ENCODE measurements at places on chromosomes 11 and 22.
A peak's percentile ranks its signal among the peaks of the same experiment; 100 is the strongest.

- DNase-seq: no peak
Observed at GRCh38 chr11:776263-776560, 1.1 kb downstream of the GATD1 start.

GRCh38 chr11:79013509-79013908, 427.3 kb downstream of the TENM4 start:
- no peak for DNase-seq

- DNase-seq: no peak
Observed at GRCh38 chr11:1041936-1042608, 5.6 kb upstream of the MUC6 start.

GRCh38 chr22:17119481-17120202, 1.5 kb downstream of the TMEM121B start:
- DNase-seq: no peak

DNA sequence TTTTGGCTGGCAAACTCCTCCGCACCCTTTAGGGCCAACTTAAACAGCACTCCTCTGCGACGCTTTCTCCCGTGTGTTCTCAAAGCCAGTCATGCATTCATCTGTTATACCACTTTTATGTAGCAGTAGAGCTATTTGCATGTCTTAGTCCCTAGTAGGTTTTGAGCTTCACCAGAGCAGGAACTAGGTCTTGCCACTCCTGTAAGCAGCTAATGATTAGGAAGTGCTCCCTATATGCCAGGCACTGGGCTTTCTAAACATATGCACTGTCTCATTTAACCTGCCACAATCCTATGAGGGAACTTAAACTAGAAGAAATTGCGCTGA, 180.8 kb downstream of the DBX1 start:
- DNase-seq: no peak

DNA sequence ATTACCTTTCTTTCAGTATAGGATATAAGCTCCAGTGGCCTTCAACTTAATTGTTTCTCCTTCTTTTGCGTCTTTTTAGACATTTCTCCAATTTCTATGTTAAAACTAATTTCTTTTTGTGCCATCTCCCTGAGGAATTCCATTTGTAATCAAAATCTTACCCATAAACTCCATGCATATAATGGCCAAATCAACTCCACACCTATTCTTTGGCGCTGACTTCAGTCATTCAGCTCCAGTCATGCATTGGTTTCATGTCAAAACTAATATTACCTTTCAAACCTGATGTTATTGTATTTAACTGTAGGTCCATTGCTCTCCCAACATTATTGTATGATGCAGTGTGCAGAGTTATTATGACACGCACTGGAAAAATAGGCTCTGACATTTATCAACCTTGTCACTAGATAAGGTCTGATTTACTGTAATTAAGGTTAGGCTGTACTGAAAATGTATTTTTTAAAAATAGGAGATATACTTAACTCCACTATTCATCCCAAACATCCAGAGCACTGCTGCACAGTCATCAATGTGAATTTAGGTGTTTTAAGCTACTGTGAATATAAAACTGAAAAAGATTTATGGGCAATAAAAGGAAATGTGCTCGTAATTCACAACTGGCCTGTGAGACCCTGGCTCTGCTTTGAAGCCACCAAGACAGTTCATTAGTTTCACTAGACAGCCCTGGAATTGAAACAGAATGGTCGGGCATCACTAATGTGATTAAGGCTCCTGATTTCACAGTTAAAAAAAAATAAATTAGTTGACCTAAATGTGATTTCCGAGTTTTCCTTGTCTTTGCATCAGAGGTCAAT, 180.6 kb upstream of the GRIA4 start:
- DNase-seq: no peak

GRCh38 chr22:28369854-28370253, 309.8 kb downstream of the TTC28 start:
- peak; percentile 3 for DNase-seq

DNA sequence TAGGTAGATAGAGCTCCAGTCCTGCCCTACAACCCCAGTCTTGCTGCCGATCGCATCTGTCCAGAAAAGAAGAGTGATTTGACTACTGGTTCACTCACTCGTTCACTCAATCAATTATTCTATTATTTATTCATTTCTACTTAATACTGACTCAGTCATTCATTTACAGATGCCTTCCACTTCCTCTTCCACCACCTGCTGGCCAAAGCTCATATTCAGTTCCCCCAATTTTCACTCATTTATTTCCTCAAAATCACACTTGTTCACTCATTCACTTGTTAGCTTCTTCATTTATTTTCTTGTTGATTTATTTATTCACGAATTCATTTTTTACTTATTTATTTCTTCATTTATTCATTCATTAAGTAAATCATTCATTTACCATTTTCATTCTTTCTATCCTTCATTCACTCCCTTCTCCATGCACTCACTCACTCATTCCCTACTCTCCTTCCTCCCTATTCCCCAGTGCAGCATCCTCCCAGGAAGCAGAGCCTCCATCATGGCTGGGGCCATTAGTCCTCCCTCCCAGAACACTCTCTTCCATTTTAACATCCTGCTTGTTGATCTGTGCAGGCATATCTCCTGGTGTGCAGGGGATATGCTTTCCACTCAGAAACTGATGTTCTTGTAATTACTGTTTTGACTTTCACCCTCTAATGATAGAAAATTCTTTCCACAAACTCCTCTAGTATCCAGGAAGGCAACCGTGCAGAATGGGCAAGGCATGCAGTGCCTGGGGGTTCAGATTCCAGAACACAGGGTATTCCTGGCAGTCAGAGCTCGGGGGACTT, 281.0 kb downstream of the TENM4 start:
- no peak for DNase-seq

DNA sequence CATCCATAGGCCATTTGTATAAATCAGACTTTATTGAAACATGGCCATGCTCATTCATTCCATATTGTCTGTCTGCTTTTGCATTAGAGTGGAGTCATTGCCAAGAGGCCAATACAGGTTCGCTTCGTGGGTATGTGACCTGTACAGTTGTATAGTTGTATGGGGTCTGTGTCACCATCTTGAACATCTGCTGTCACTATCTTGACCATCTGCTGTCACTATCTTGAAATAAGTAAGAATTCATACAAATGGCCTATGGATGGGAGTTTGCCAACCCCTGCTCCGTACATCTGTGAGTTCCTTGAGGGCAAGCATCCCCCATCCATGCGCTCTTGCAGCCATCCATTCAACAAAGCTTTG, 44.4 kb upstream of the ANO1 start:
- no peak for DNase-seq

DNA sequence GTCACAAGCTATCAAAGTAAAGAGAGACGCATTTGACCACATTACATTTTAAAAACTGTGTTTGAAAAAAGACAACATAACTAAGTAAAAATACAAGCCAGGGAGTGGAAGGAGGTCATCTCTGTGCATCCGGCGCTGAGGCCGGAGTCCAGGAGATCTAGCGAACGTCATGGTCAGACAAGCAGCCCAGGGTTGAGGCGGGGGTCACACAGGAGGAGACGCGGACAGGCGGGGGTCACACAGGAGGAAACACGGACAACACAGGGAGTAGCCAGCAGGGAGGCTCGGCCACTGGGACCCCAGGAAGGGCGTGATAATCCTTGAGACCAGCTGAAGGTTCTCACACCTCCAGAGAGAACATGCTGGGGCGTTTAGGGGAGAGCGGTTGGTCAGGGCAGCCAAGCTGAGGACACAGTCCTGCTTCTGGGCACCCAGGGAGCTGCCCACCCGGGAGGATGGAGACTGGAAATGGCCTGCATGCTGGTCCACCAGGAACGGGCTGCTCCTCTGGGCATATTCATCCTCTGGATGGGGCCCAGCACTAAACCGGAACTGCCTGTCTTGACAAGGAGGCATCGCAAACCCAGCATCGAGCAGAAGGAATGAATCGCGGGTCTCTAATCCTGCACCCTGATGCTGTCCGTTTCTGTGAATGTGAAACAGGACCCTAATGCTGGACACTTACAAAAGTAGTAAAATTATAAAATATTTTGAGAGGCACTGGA, 40.9 kb upstream of the MUC5AC start:
- no peak for DNase-seq

DNA sequence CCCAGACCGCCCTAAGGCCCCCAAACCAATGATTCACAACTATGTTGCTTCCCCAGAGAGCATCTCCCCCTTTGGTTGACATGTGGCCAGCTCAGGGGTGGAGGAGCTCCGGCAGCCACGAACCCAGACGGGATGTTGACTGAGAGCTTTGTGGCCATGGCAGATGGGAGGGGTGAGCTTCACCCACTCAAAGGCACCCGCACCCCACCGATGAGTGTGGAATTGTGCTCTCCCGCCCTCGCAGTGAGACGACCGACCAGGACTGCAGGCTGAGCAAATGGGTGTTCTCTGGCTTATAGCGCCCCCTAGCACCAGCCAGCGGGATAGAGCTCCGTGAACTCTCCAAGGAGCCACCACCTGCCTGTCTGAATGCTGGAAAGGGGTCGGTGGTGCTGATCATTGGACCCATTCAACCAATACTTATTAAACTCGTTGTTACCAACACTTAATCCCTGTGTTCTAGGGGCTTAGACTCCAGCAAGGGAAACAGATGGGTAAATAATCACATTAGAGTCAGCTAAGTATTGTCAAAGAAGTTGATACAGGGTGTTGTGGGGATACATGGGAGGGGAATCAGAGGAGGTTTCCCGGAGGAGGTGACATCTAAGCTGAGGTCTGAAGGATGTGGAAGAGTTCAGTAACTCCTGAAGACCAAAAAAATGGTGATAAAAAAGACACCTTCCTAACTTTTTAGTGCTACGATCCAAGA, 4.5 kb upstream of the TIMP3 start:
- peak; percentile 62 for DNase-seq

GRCh38 chr22:22375576-22376351, 131.2 kb downstream of the VPREB1 start:
- no peak for DNase-seq

- DNase-seq: no peak
Observed at GRCh38 chr22:30471616-30472318, at the start of gene SEC14L3. SEC14L3 (minus strand) TSS chr22:30472017; CDS start chr22:30471958, 59 bp downstream.

GRCh38 chr11:20632169-20632532, 32.7 kb downstream of the SLC6A5 start:
- no peak for DNase-seq

DNA sequence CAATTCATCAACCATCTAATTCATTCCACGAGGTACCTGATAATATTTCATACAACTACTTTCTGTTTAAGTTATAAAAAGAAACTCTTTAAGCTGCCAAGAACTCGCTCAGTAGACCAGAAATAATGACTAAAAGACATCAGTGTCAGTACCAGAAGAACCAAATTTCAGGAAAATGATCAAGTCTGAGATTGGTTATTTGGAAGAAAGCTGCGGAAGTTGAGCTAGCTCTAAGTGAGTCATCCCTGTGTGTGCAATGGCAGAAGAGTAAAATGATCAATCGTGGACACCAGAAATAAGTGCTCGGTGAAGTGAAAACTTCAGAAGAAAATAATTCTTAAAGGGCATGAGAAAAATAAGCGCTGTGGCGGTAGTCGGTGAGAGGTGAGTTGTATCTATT, 933.2 kb upstream of the CHORDC1 start:
- DNase-seq: no peak

DNA sequence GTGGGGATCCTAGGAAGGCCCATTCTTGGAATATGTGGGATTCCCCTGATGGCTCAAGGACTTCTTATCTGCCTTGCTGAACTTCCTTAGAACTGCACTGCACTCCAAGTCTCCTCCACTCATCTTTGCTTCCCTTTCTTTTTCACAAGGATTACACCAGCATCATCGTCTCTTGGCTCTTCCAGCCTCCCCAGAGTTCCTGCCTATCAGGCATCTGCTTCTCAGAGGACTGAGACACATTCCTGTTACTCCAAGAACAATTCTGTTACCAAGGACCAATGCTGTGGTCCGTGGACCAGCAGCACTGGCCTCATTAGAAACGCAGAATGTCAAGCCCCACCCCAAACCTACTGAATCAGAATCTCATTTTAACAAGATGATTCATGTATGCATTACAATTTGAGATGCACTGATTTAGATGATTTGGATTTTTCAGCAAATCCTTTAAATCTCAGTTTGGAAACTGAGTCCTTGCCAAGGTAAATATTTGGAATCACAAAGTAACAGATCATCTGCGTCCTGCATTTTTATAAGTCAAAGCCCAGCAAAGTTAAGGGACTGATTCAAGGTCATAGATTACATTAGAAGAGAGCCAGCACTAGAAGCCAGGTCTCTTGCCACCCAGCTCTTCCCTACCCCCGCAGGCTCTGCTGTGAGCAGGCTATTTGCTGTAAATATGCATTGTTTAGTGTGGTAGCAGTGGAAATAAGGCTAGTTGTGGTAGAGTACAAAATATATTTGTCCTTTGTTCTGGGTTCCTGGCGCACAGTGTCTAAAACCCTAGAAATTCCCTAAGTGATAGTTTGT, 110.9 kb downstream of the SWAP70 start:
- no peak for DNase-seq

- peak; percentile 84 for DNase-seq
Observed at GRCh38 chr11:727859-728748, 19.2 kb upstream of the TALDO1 start.

DNA sequence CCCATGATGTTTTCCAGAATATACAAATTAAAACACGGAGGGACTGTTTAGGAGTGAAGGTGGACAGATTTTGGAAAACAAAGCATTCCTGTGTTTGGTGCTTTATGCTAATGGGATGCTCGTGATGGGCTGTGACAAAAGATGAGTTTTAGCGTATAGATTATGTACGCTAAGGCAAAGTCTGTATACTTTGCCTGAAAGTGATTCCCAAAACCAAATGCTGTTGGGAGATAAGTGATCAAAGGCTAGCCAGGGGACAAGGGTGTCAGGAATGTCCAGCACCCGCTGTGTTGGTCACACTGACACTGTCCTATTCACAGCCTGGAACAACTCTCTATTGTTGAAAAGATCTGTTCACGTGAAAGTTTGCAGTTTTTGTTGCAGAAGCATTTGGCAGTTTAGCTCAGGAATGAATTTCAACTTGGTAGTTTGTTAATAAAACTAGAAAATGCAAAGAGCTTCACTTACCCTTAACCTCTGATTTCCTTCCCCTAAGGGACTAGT, 1.5 kb downstream of the JAM3 start:
- no peak for DNase-seq

DNA sequence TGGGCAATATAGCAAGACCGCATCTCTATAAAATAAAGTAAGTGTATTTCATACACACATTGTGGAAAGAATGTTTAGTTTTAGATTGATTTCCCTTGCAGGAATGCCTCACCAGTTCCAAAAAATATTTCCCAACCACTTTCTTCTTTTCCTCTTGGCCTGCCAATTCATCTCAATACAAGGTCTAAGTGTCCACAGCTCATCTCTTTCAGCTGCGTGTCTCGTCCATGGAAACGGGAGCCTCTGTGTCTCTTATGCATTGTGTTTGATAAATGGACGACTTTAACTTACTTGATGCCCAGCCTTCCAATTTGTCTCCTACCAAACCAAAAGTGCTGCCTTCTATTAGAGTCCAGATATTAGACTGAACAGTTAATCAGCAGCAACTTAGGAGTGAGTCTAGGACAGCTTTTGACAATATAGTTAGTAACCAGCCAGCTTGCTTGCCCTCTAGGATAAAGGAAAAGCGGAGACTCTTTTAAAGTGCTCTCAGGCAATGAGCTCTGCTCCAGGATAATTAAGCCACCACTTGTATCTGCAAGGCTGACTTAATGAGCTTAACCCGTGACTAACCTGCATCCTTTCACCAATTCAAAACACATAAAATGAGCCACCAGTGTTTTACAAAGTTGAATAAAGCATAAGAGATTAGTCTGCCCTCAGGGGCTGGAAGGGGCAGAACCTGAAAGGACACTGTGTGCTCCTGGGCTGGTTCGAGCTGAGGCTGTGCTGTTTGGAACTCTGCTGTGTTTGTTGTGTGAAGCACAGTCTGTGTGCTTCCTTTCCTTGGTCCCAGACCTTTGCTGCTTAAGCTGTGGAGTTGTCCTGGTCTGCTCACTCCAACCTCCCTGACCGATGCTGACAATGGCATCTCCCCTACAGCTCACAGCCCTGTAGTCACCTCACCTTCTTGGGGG, 27.5 kb downstream of the FBXO7 start:
- DNase-seq: no peak

GRCh38 chr11:7844986-7845385, 48.2 kb upstream of the OR5P2 start:
- DNase-seq: no peak

All from CD4-positive, alpha-beta T cell treated with Interleukin-6 for 4 hours (primary cell).